Natural killer cell (primary cell): ENCODE measurements at places on chromosomes 3 and 15. TPM values are rescaled to one million over a fixed set of nuclear protein-coding genes. Genes with fewer than 3 reads are reported as not detected.
A peak's percentile ranks its signal among the peaks of the same experiment; 100 is the strongest.

DNA sequence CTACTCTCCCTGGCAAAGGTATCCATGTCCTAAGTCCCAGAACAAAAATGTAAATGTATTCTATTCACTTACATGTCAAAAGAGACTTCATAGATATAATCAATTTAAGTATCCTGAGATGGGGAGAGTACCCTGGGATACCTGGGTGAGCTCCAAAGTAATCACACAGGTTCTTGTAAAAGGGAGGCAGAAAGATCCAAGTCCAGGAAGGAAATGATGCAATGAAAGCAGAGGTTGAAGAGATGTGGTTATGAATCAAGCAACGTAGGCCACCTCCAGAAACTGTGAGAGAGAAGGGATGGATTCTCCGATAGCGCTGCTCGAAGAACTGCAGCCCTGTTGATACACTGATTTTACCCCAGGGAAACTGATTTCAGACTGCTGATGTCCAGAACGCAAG is 93.9 kb upstream of the VGLL3 start:
- no peak for DNase-seq

DNA sequence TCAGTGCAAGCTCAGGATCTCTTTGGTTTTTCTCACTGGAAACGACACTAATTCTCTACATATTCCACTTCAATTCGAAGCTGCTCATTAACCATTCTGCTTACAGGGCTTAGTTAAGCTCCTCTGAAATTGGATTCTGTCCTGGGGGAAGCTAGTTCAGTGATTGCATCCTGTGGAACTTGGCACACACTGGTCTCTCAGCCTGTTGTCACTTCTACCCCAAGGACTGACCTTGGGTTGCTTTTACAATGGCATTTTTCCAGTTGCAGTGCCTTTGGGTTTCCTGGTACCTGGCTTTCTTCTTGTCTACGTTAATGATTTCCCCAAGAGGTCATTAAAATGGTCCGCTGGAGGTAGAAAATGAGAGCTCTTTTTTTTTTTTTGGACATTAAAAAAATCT is 33.3 kb upstream of the GABRB3 start:
- DNase-seq, result no peak

GRCh38 chr3:179898024-179898423 is 138.7 kb downstream of the PEX5L start:
- DNase-seq, result no peak

DNA sequence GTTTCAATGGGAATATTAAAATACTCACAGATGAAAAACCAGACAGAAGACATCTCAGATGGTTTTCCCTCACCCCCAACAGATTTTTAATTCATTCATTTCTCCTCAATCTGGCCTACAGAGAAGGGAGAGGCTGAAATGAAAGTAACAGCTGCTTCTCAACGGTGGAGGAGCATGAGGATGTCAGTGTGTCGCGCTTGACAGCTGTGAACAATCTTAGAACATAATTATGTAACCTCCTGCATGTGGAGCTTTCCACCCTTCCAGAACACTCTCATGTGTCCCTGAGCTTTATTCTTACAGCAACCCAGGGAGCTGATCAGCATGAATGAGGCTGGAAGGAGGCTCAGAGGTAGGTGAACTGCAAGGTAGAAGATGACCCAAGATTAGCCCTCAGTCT is 52.7 kb downstream of the MB21D2 start:
- DNase-seq, result no peak

GRCh38 chr15:35491999-35492398 is 54.0 kb downstream of the DPH6 start:
- DNase-seq, result no peak

GRCh38 chr3:112405845-112406244 is 72.9 kb downstream of the CD200 start:
- DNase-seq, result no peak

DNA sequence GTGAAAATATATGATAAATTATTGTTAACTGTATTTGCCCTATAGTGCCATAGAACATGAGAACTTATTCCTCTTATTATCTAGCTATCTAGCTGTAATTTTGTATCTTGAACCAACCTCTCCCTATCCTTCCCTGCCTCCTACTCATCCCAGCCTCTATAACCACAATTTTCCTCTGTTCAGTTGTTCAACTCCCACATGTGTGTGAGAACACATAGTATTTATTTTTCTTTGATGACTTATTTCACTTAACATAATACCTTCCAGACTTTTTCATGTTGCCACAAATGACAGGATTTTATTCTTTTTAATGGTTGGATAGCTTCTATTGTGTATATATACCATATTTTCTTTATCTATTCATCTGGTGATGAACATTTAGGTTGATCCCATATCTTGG is 85.4 kb upstream of the SUCLG2 start:
- no peak for DNase-seq

- no peak for DNase-seq
Measured at GRCh38 chr3:50737906-50738598, 63.3 kb downstream of the DOCK3 start.

GRCh38 chr3:59856934-59857460 is 807.2 kb upstream of the CFAP20DC start:
- no peak for DNase-seq

- DNase-seq, result no peak
Measured at GRCh38 chr3:64253689-64254088, 28.4 kb upstream of the PRICKLE2 start.

- DNase-seq, result no peak
Measured at GRCh38 chr3:189902230-189903186, 218.2 kb downstream of the P3H2 start.

DNA sequence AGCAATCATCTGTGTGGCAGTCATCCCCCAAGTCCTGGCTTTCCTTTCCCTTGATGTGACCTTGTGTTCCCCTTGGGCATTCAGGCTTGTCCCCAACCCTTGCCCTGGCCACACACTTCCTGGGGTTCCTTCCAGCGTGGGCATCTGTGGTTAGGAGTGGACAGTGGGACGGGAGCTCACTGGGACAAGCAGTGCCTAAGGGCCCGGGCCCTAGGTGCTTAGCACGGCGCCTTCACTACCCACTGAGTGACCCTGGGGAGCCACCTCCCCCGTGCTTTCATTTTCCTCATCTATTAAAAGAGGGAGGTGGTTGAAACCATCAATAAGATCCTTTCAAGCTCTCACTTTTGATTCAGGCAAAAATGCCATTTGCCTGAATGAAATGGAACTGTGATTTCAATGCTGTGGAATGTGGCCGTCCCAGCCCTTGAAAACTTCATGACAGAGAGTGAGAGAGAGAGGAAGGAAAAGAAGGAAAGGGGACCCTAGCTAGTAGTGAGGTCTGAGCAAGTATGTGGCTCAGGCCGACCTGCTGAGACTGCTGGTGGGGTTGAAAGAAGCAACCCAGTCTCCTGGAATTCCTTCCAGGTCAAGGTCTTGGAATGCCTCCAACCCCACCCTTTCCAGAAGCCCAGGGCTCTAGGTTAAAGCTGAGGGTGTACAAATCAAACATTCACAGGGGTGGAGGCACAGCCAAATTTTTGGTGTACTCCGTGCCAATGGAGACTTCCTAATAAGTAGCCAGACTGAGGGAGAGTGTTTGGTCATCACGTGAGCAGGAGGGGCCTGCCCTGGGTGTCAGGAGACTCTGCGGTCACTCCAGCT is 302.9 kb downstream of the TLE3 start:
- DNase-seq, result no peak

- no peak for DNase-seq
Measured at GRCh38 chr3:56183529-56183928, 284.7 kb downstream of the ERC2 start.

DNA sequence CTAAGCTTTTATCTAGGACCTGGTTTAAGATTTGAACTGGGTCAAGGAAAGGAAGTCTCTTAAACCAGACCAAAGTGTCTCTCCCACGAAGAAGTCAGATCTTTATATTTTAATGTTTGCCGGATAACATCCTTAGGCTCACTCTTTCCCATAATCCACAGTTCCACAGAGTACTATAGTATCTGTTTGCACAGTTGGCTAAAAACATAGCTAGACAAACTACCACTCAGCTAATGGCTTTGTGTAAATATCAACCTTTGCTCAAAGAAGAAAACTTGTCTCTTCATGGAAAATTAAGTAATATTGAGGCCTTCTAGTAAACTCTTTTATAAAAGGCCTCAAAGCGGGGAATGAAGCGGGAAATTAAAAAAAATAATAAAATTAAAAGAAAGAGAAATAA is 13.5 kb upstream of the SLC9C1 start:
- DNase-seq, result no peak

DNA sequence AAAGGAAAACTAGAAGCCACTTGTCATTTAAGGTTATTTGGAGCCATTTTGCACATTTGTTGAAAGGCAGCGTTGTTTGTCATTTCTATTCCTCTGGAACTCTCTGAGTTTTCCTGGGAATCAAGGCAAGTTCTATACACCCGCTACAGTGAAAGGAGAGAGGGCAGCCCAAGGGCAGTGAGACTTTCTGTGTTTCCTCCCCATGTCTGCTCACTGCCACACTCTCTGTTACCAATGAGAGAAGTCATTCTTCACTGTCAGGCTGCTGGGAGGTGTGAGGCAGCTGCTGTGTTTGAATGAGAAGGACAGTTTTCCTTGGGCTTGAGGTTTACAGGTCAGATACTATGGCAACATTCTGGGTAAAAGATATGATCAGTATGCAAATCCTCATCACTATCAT is 36.0 kb downstream of the ATP13A5 start:
- no peak for DNase-seq

DNA sequence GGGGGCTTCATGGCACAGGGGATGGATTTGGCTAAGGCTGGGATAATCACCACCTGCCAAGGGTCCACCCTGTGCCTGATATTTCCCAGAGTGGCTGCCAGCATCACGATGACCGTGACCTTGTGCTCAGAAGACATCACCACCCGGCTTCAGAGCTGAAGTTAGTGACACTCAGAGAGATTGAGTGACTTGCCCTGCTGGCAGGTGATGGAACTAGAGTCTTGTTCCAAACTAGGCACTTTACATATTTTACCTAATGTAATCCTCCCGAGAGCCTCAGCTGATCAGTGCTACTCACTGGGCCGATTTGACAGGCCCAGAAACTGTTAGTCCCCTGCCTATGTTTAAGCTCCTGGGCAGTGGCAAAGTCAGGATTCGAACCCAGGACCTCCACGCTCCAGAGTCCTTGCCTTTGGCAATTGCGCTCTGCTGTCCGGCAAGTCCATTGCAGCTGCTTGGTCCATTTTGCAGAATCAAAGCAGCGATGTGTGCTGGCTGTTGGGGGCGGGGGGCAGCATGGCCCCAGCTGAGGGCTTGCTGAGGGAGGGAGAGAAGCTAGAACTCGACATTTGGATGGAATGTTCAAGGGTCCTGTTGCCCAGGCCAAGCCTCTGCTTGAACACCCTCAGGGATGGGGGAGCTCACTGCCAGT is 74.8 kb upstream of the GATA2 start:
- DNase-seq, result no peak

DNA sequence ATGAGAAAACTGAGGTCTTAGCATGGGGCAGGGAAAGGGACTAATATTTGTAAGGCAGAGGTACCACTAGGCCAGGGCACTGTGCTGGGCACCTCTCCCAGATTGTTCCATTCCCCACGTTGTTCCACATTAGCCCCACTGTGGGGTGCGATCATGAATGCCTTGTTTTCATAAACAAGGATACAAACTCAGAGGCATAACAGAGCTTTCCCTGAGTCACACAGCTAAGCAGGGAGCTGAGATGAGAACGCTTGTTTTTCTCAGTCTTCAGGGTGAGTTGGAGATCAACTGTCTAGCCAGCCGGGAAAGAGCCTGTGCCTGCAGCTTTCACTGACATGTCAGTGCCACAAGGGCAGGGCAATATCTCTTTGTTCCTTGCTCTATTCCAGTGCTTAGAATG is 47.9 kb upstream of the ITGA11 start:
- DNase-seq, result no peak

GRCh38 chr15:45402955-45403877 is 24.9 kb upstream of the GATM start:
- DNase-seq, result peak; percentile 33

DNA sequence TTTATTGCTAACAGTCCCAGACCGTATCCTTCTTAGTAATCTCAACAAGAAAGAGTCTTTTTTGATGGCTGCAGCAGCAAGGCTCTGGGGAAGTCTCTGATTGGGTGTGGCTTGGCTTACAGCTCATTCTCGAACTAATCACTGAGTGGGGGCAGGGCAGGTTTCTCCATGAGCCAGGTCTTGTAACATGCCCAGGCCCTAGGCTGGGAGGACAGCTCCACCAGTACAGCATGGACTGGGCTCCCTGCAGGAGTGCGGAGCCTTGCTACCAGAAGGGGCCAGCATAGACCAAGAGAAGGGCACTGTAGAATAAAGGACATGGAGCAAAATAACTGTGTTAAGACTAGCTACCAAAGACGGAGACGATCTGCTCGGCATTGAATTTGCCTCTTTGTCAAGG is 7.2 kb downstream of the CD276 start:
- DNase-seq, result no peak

DNA sequence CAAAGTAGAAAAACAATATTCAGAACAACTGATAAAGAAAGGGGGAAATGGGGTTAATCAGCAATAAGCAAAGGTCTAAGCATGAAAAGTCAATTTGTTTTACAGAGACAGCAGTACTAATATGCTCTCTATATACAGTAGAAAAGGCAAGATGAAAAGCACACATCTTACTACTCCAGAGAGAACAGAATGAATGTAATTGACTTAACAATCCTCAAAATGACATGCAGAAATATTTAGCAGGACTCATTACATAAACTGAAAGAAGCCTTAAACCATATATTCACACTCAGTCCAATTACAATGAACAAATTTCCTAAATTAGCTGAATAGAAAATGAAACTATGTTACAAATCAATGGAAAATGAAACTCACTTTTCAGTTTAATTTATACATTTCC is 319.8 kb downstream of the SUCLG2 start:
- DNase-seq, result no peak

GRCh38 chr3:28050885-28051284 is 190.5 kb upstream of the CMC1 start:
- DNase-seq, result peak; percentile 60

- no peak for DNase-seq
Measured at GRCh38 chr3:1139071-1139470, 46.2 kb downstream of the CNTN6 start.

GRCh38 chr3:171156401-171157010 is 130.0 kb upstream of the SLC2A2 start:
- DNase-seq, result no peak

Gene GPR160
- total RNA-seq, result 1.8 TPM

Gene ERC2
- total RNA-seq, result not detected

Gene MED12L
- total RNA-seq, result 3.0 TPM

Gene TPRG1
- 4.6 TPM for total RNA-seq

Gene DHX30
- total RNA-seq, result 82.1 TPM

Gene ZNF148
- total RNA-seq, result 62.8 TPM

Gene HES1
- 4.4 TPM for total RNA-seq

Gene ARHGEF26
- total RNA-seq, result 0.20 TPM

Gene SLC35G2
- 0.33 TPM for total RNA-seq

Gene SCN5A
- 0.50 TPM for total RNA-seq

Gene GCHFR
- total RNA-seq, result 25.9 TPM

Gene FRMD5
- total RNA-seq, result not detected

Gene CYP1A1
- not detected for total RNA-seq

Gene NDUFB5
- 25.4 TPM for total RNA-seq

Gene USP3
- 169 TPM for total RNA-seq

Gene SLC9C1
- total RNA-seq, result not detected

Gene ITIH1
- not detected for total RNA-seq

Gene TNNC1
- total RNA-seq, result 1.1 TPM

Gene SHQ1
- 36.7 TPM for total RNA-seq

Gene XRN1
- total RNA-seq, result 116 TPM
